ENCODE measurements at places on chromosomes 6 and 20. TPM values are rescaled to one million over a fixed set of nuclear protein-coding genes. Genes with fewer than 3 reads are reported as not detected.

LAMA2 gene
- total RNA-seq = 6.4 TPM

- no peak for DNase-seq
These were observed 486.9 kb downstream of the PKHD1 start for GRCh38 chr6:51600514-51600913.

DNA sequence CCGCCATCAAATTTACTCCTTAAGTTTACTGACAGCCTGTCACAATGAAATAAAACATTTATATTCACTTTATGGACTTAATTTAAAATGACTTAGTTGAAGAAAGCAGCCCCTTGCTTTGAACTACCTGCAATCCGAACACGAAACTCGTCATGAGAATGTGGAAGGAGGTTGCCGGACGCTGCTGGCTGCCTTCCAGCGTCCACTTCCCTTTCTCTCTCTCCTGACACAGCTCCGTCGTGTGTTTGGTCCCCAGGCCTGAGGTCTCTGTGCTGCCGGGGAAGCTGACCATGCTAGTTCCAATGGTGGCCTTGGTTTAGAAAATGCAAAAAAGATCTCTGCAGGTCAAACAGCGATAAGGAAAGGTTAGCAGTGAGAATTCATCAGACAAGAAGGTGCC lies 519.7 kb downstream of the CDH26 start:
- DNase-seq = no peak

GRCh38 chr6:170093658-170094596 lies 197.0 kb downstream of the DLL1 start:
- no peak for DNase-seq

Data from GM23338 (cell line).